ENCODE measurements at places on chromosomes 4 and X. TPM values are rescaled to one million over a fixed set of nuclear protein-coding genes. Genes with fewer than 3 reads are reported as not detected.

CEP135 gene
- polyA plus RNA-seq, result 1.3 TPM

APLN gene
- 7.0 TPM for polyA plus RNA-seq

NELFA gene
- polyA plus RNA-seq, result 11.2 TPM

ABLIM2 gene
- 4.2 TPM for polyA plus RNA-seq

GAGE12E gene
- not detected for polyA plus RNA-seq

TBC1D9 gene
- polyA plus RNA-seq, result 5.1 TPM

Data from right cardiac atrium (tissue), 5 donors.